ENCODE measurements at places on chromosomes 4 and X.
A peak's percentile ranks its signal among the peaks of the same experiment; 100 is the strongest.

- DNase-seq: no peak
These were observed 67.0 kb downstream of the SLC7A11 start for GRCh38 chr4:138174981-138175794.

- DNase-seq: no peak
These were observed 63.8 kb downstream of the ZNF718 start for GRCh38 chr4:188091-188490.

GRCh38 chr4:127209580-127210095 lies 423.1 kb upstream of the INTU start:
- DNase-seq: no peak

DNA sequence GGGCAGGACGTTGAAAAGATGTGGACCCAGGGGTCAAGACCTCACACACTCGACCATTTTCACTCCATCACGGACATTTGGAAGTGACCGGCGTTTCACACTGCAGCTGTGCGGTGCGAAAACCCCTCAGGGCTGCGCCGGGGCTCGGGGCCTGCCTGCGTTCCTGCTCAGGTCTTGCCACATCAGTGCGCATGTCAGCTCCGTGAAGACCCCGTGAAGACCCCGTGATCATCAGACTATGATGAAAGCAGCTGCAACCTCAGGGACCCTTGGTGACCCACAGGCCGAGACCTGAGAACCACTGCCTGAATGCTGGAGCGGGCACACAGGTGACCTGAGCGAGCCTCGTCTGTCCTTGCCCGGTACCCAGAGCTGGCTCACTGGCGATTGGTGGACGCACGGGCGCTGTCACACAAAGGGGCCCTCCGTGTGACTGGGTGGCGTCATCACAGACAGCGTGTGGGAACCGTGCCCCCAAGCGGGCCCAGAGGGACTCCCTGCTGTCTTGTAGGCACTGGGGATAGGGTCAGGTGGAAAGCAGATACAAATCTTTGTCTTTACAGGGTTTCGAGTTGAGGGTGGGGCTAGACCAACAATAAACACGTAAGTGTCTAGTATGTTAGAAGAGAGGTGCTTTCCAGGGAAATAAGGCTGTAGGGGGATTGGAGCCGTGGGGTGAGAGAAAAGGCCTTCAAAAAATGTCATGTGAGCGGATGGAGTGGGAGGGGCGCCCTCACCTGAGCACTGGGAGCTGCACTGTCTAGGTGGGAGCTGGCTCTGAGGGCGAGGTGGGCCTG lies 12.7 kb downstream of the MSANTD1 start:
- DNase-seq: no peak

DNA sequence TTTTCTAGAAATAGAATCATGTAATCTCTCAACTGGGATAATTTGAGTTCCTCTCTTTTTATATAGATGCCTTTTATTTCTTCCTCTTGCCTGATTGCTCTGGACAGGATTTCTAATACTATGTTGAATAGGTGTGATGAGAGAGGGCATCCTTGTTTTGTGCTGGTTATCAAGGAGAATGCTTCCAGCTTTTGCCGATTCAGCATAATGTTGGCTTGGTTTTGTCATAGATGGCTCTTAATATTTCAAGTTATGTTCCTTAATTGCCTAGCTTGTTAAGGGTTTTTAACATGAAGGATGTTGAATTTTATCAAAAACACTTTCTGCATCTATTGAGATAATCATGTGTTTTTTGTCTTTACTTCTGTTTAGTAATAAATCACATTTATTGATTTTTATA lies 58.7 kb downstream of the TMEM47 start:
- DNase-seq: no peak

- peak; percentile 44 for DNase-seq
These were observed 40.1 kb upstream of the GPR78 start for GRCh38 chr4:8540072-8540471.

- no peak for DNase-seq
These were observed 8.1 kb downstream of the P2RY8 start for GRCh38 chrX:1528884-1529203.

DNA sequence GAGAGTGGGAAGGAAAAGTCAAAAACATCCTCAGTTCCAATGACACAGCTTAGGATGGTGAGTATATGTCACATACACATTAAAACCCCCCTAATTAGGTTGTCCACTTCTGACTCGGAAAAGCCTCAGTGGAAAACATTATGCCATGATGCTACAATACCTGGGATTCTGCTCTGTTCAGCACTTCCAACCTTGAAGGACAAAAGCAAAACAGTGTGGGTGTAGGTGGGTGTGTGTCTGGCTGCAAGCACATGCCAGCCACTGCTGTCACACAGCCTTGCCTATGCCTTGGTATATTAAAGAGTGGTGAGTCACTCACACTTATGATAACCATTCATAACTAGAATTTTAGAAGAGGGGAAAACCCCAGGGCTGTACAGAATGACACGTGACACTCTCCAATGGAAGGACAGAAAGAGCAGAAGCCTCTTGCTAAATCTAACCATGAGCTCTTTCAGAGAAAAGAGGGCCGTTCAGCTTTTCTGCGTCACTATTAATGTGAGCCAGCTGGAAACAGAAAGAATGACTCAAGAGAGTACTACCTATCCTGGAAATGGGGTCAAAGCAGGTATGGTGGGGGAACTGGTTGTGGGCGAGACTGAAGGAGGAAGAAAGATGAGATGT lies 159.6 kb downstream of the TET2 start:
- DNase-seq: no peak

- peak; percentile 30 for DNase-seq
These were observed 180.4 kb upstream of the RASGEF1B start for GRCh38 chr4:81652069-81652478.

Data from dorsolateral prefrontal cortex (tissue), 122 donors.